ENCODE measurements at places on chromosomes 1 and 21.

DNA sequence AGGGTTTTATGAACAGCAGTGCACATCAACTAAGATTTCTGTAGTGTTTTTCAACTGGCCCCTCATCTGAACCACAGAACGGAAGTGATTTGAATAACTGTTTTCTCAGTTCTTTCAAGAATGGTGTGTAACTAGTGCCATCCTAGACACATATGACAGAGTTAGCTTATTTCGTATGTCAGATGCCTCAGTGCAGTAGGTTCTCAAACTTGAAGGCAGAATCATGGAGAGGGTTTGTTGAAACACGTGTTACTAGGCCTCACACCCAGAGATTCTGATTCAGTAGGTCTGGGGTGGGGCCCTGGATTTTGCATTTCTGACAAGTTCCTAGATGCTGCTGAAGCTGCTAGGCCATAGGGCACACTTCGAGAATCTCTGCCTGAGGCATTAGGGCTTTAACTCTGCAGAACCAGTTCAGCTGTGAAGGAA is 49.0 kb downstream of the SCCPDH start:
- no peak for DNase-seq

- DNase-seq: no peak
Measured at GRCh38 chr1:168504064-168504837, 39.5 kb downstream of the XCL2 start.

GRCh38 chr1:212035835-212036605 is 472 bp downstream of the DTL start:
- DNase-seq: no peak

- no peak for DNase-seq
Measured at GRCh38 chr21:42315296-42315891, at the start of gene TFF3. TFF3 (minus strand) TSS chr21:42315409; CDS start chr21:42315374, 35 bp downstream.
